ENCODE measurements at places on chromosomes 2 and 18. TPM values are rescaled to one million over a fixed set of nuclear protein-coding genes. Genes with fewer than 3 reads are reported as not detected.

The PLCD4 gene
- 0.30 TPM for total RNA-seq

The PDE6D gene
- 22.1 TPM for total RNA-seq

The PCBP1 gene
- 436 TPM for total RNA-seq

The SPC25 gene
- total RNA-seq: 20.2 TPM
